ENCODE measurements at places on chromosomes 2 and 18.
A peak's percentile ranks its signal among the peaks of the same experiment; 100 is the strongest.

- no peak for DNase-seq
These were observed 42.2 kb downstream of the PAX8 start for GRCh38 chr2:113236367-113237159.

GRCh38 chr18:34808389-34808788 lies 98.3 kb downstream of the DTNA start:
- DNase-seq, result no peak

GRCh38 chr2:136254681-136255080 lies 136.7 kb upstream of the CXCR4 start:
- no peak for DNase-seq

DNA sequence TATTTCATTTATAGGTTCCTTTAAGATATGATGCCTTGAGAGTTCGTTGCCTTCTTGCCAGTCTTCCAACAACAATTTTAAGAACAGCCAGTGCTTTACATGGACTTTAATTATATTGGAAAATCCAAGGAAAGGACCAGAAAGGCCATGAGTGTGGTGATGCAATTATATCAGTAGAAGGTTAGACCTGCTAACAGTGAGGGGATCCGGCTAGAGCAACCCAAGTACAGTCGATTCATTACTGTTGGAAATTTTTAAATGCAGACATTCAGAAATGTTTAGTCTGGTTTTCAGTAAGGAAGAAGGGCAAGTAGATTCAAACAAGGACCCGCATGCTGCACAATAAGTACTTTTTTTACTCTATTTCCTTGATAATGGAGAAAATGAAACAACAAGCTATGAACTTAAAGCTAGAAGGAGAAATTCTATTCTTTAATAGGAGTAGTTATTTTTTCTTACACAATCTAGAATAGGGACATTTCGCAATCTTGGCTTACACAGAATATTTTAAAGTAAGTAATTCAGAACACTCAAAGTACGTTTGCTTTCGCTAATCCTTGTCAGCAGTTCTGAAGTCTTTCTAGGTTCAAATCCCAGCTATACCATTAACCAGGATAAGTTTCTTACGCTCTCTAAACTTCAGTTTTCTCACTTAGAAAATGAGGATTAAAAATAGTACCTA lies 405.5 kb downstream of the MEIS1 start:
- DNase-seq, result no peak

GRCh38 chr2:220219371-220219770 lies 591.9 kb downstream of the SLC4A3 start:
- DNase-seq, result no peak

- no peak for DNase-seq
These were observed 76.5 kb downstream of the SDC1 start for GRCh38 chr2:20148426-20148922.

GRCh38 chr2:109270505-109271312 lies 141.7 kb downstream of the SH3RF3 start:
- no peak for DNase-seq

GRCh38 chr2:82803307-82803706 lies 1655.8 kb downstream of the SUCLG1 start:
- no peak for DNase-seq

- peak; percentile 84 for DNase-seq
These were observed 21.3 kb downstream of the HNRNPLL start for GRCh38 chr2:38581193-38582147.

DNA sequence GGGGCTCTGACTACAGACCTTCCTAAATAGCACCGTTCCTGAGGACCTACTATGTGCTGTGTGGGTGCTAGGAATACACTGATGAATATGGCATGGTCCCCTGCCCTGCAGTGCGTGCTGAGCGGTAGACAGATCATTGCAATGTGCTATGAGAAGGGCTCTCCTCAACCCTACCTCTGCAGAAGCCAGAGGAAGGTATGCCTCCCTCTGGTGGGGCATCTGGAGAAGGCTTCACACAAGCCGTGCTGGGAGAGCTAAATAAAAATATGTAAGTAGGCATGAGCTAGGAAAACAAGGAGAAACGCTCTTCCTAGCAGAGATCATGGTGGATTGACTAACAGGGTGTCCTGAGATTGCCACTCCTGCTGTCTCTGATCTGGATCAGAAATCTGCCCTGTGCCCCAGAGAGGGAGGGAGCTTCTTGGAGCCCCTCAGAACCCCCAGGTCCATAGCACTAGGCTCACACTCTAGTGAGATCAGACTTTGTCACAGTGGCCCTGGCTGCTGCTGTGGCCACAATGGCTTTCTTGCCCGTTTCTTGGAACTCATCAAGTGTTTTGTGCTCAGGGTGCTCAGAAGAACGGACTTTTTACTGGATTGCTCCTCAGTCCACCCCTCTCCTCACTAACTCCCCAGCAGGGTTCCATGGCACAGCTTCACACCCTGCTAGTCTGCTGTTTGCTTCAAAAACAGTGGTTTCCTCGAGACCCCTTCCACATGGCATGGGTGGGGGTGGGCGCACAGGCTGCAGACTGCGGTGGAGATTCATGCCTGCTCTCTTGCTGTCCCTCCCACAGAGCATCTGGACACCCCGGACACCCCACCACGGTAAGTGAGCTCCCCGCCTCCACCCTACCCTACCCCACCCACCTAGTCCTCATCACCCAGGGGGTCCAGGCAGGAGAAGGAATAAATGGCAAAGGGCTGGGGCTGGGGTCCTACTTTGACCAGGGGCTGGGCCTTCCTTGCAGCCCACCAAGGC lies 14.2 kb downstream of the SIGLEC15 start:
- peak; percentile 41 for DNase-seq

DNA sequence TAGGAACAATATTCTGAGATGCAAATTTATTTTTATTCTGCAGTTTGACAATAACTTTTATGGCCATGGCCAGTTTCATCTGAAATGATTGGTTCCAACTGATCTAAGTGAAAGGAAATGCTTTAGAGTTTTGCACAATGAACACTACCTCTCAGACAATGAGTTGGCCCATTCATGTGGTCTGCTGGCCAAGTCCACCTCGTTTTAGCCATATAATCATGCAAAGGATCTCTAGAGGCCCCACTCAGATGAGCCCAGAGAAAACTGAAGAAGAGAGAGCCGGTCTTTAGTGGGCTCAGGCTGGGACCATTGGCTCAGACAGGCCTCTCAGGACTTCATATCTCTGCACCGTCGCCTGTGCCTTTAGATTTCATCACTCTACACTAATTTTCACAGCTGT lies 254.7 kb downstream of the MREG start:
- no peak for DNase-seq

DNA sequence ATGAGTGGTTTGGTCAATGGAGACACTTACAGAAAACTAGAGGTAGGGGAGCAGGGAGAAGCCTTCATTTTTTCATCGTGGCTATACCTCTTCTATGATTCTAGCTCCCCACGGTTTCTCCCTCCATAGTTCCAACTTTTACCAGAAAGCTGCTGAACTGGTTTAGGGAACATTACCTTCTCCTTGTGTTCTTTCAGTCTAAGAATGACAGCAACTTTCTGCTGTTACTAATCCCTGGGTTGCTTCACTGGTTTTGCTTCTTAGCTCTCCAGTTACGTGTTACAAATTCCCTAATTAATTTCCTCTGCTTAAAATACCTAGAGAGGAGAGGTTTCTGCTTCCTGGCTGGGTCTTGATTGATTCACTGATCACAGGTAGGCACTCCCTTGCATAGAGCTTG lies 499.9 kb downstream of the SLC4A3 start:
- DNase-seq, result no peak

DNA sequence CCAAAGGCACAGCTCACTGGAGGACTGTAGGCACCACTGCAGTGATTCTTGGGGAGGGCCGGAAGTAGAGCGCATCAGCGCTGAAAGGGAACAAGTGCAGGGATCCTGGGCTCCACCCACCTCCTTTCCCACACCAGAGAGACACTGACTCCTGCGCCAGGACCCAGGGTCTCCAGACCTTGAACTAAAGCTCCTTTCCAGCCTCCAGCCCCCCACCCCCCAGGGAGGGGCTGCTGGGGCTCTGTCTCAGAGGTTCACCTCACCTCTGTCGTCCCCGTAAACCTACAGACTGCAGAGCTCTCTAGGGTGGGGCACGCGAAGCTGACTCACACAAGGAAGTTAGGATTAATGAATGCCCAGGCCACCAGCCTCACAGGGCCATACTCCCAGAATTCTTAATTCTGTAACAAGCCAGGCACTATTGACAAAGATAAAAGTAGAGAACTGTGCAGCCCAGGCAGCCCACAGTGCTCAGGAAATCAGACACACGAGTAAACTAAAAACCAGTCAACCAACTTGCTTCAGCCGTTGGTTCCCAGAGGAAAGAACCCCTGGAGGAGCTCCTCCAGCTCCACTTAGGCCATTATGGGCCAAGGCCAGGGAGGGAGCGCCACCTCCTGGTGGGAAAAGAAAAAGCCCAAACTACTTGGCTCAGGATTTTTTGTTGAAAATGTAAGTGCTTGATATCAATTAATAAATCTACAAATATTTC lies 45.1 kb upstream of the ACAA2 start:
- peak; percentile 65 for DNase-seq

- DNase-seq, result no peak
These were observed 7.1 kb downstream of the ACTG2 start for GRCh38 chr2:73899801-73900336.

DNA sequence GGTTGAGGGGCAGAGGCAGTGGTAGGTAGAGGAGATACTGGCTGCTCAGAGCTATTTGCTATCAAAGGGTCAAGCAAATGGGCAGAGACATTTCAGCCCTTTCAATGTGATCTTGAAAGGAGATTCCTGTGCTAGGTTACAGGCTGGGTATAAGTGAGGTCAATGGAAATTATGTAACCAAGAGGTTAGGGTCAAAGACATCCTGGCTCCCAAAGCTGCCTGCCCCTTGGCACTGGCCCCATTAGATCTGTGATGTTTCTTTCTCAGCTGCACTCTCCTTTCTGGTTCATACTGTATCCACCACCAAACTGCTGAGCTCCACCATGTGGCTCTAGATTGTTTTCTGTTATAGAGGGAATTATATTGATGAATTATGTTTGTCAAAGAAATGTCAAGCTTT lies 200.4 kb downstream of the AGPS start:
- DNase-seq, result no peak

- DNase-seq, result no peak
These were observed 111.3 kb downstream of the CPS1 start for GRCh38 chr2:210667711-210668110.

DNA sequence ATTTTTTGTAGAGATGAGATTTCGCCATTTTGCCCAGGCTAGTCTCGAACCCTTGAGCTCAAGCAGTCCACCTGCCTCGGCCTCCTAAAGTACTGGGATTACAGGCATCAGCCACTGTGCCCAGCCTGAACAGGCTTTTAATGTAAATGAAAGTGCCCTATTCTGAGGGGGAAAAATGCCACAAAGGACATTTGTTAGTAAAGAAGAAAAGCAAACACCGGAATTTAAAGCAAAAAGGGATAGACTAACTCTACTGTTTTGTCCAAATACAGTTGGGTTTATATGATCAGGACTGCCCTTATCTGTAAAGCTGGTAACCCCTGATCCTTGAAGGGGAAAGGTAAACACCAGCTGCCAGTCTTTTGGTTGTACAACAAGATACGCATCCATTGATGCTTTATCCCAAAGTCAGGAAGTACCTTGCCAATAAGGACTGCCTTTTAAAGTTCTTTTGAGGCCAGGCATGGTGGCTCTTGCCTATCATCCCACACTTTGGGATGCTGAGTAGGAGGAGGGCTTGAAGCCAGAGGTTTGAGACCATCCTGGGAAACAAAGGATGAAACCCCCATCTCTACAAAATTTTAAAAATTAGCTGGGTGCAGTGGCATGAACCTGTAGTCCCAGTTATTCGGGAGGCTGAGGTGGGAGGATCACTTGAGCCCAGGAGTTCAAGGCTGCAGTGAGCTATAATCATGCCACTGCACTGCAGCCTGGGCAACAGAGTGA lies 13.1 kb downstream of the CLEC4F start:
- DNase-seq, result no peak

GRCh38 chr18:3397031-3397750 lies 52.8 kb upstream of the TGIF1 start:
- no peak for DNase-seq

- no peak for DNase-seq
These were observed 32.8 kb upstream of the B3GNT7 start for GRCh38 chr2:231362555-231363184.

DNA sequence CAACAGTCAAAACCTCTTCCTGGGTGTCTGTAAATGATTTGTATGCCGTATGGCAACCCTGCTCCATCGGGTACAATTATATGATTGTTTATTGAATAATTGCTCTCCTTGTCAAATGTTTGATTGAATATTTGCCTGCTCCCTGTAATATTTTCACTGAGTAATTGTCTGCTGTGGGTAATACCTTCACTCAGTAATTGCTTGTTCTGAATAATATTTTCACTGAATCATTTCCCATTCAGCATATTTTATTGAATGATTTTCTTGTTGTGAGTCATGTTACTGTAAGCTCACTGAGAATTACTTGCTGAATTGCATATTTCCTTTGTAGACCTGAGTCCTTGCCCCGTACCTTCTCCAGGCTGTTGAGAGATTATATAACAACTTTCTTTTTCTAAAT lies 535.2 kb downstream of the METTL4 start:
- DNase-seq, result no peak

GRCh38 chr2:44397447-44398175 lies 35.9 kb downstream of the CAMKMT start:
- no peak for DNase-seq

DNA sequence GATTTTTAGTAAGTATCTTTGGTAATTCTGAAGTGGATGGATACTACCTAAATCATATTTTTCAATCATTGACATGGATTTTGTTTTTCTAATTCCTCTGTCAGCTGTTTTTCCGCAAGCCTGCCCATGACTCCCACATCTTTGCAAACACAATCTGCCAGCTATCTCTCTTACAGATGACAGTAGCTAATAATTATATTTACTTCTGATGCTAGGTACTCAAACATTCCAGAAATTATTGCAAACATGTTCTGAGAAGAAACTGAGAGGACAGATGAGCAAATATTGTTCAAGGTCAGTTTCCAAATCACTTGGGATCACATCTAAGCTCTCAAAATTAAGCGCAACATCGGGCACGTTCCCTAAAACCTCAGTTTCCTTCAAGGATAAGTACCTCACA lies 270.0 kb upstream of the CDH19 start:
- DNase-seq, result no peak

DNA sequence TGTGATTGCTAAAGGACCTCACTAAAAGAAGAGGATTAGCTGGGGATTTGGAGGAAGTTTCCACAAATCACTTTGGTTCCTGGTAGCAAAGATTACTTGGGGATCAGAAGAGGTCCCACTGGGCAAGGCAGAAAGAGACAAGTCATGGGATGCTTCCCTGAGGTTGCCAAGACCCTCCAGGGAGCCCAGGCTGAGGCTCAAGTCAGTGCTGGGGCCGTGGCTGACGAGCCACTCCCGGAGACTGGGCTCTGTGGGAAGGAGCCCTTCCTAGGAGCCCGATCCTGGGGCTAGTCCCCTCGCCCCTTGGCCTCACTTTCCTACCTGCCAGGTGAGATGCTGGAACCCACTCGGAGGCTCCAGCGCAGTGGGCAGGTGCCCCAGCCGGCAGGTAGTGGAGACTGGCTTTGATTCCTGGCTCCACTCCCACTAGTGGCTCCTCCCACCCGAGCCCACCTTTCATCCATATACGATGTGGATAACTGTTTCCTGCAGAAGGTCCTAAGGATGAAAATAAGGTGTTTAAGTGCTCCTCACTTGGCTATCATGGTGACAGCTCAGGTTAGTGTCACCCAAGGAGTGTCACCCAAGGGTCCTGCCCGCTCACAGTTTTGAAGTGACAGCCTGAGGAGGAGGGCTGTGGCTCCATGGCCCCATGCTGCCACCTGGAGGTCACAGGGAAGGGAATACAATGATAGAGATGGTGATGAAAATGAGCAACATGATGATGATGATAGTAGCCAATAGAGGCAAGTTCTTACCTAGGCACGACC lies 100.5 kb downstream of the CAPN13 start:
- DNase-seq, result peak; percentile 68

Measured in hematopoietic multipotent progenitor cell treated with erythropoietin and hydrocortisone succinate and interleukin-3 and kit ligand, for 15 days (in vitro differentiated cells).